ENCODE measurements at places on chromosomes 2 and 18.

DNA sequence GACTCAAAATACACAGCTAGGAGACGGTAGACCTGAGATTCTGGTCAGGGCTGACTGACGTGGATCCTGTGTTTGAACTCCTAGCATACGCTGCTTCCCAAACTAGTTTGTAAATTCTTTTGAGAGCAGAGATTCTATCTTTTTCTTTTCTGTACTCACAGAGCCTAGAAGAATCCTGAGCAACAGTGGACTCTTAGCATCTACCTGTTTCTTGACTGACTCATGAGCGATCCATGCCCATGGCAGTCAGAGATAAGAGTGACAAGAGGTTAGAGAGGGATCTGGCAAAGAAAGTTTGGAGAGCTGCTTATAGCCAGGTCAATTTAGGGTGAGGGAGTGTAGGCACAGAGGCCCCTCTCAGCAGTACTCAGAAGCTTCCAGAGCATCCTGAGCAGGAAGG, 41.1 kb upstream of the PPP1CB start:
- DNase-seq, result no peak

DNA sequence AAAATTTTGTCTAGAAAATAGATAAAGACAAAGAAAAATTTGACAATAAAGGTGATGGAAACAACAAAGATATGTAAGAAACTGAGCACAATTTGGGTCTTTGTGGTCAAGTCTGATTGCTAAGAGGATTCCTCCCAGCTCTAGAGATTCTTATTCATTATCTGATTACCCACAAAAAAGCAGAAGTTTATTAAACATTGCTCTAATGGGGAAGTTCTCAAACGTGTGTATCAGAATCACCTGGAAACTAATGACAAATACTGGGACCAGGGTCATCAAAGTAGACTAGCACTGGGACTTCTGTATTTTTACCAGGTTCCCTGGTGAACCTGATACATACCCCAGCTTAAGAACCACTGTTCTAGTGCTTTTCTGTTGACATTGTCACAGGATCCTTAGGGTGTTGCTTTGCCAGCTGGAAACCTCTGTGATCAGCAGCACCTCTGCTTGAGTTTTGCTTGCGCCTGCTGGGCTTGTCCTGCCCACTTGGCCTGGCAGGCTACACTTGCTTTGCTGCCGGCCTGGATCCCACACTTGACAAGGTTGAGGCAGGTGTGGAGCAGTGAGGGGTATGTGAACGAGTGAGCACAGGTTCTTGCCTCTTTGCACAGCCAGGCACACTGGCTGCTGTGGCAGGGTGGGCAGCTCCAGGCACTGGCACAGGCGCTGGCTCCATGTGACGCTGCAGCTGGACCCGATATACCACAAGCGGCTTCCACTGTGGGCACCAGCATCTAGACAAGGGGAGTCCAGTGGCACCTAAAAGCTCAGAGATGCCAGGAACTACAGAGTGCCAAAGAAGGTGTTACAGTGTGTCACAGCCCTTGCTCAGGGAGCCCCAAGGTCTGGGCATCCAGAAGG, 6.2 kb upstream of the GORASP2 start:
- no peak for DNase-seq

GRCh38 chr2:127504552-127505430, 21.5 kb downstream of the IWS1 start:
- DNase-seq, result no peak

- DNase-seq, result no peak
These were observed 1.2 kb upstream of the HAAO start for GRCh38 chr2:42793334-42794270.

GRCh38 chr2:3594493-3595281, at the start of gene COLEC11:
TSS of gene COLEC11 (plus strand) at chr2:3595112. CDS start at chr2:3604341, 9,229 bp downstream.
- DNase-seq, result peak; percentile 58

DNA sequence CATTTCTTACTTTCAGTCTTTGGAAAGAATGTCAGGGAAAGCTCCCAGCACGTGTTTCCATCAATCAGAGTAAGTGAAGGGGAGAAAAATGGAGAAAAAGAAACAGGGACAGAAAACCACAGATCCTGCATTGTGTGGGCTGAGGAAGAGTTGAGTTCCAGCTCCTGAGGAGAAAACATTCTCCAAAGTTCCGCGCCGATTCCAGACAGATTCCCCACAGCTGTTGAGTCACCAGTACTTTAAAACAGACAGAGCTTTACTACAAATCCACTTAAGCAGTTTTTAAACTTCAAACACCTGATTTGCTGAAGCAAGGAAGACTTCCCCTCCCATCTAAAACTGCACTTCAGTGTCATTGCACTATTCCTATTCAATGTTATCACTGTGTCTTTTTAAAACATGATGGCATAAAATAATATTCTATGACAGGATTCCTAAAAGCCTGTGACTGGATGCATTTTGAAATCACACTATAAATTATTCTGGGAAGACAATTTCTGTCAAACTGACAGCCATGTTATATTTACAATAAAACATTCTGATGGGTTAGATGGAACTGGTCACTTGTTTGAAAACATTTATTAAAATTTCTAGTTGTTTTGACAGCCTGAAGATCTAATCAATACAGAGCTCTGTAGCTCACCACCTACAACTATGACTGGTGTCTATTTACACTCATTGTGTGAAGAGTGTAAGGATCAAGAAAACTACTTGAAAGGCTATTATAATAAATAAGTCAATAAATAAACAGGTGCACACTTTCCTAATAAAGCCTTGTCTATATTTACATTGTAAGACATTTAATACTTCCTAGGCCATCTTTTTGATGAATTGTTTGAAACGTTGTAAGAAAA, 40.9 kb downstream of the TCF4 start:
- no peak for DNase-seq

GRCh38 chr2:38038682-38039081, 37.3 kb downstream of the CYP1B1 start:
- no peak for DNase-seq

- no peak for DNase-seq
These were observed 338.8 kb downstream of the SETBP1 start for GRCh38 chr18:45019469-45019868.

DNA sequence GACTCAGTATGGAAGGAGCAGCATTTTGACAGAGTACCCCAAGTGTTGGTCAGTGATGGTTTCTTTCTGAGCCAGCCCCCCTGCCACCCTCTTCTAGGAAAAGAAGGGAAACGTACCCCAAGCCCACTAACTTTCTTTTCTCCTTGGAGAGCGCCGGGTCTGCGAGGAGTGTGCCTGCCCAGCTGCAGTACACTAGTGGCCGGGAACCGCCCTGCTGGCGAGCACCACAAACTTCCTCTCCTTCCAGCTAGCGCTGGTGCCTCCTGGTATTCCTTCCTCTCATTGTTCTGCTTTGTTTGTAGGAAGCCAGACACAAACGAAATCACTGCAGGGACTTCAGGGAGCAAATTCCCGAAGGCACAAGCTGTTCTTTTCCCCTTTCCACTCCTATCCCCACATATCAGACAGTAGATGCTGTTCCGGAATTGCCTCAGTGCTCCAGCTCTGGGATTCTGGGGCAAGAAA, 1.8 kb downstream of the CCDC85A start:
- DNase-seq, result peak; percentile 53

- DNase-seq, result no peak
These were observed 10.8 kb upstream of the COX7A2L start for GRCh38 chr2:42371611-42372473.

- no peak for DNase-seq
These were observed 74.5 kb upstream of the B3GNT7 start for GRCh38 chr2:231321021-231321420.

DNA sequence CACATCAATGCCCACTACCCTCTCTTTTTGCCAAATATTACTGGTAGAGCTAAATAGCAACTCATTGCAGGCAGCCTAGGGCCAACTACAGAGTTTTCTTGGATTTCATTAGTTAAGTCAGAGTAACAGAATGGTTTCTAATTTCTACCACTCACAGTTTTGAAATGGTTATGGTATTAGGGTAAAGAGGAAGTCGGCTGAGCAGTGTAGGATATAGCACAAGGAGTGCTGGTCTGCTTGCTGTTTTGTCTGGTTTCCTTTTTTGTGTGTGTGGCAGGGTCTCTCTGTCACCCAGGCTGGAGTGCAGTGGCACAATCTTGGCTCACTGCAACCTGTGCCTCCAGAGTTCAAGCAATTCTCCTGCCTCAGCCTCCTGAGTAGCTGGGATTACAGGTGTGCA, 289.2 kb upstream of the CCDC68 start:
- no peak for DNase-seq

- peak; percentile 31 for DNase-seq
These were observed 22.3 kb upstream of the ORC2 start for GRCh38 chr2:200985799-200986198.

- no peak for DNase-seq
These were observed 67.6 kb downstream of the KIAA2012 start for GRCh38 chr2:202140522-202141252.

GRCh38 chr2:33214436-33214835, 262.0 kb upstream of the RASGRP3 start:
- peak; percentile 94 for DNase-seq

Measured in cardiac muscle cell (in vitro differentiated cells and primary cell).